ENCODE measurements at places on chromosomes 13 and 19.
A peak's percentile ranks its signal among the peaks of the same experiment; 100 is the strongest.

GRCh38 chr19:40798683-40799557 lies at the start of gene EGLN2:
EGLN2 (plus strand) TSS chr19:40799191; CDS start chr19:40800573, 1,382 bp downstream.
- peak; percentile 99 for DNase-seq

DNA sequence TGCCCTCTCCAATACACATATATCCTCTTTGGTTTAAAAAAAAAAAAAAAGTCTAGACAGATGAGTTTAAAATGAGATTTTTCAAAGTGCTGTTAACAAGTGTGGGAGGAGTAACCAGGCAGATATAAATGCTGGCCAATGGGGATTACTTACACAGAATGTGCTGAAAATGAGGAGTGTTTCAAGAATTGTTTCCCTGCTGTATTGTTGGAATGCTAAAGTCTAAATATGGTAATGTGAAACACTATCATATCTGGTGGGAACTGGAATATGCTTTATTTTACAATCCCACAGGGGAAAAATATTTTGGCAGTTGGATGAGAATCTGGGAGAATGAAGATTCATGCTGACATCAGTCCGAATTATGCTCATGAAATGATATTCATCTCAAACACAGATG lies 250.7 kb downstream of the DCT start:
- DNase-seq = no peak

GRCh38 chr13:36673352-36673751 lies 468 bp upstream of the SERTM1 start:
- DNase-seq = no peak

DNA sequence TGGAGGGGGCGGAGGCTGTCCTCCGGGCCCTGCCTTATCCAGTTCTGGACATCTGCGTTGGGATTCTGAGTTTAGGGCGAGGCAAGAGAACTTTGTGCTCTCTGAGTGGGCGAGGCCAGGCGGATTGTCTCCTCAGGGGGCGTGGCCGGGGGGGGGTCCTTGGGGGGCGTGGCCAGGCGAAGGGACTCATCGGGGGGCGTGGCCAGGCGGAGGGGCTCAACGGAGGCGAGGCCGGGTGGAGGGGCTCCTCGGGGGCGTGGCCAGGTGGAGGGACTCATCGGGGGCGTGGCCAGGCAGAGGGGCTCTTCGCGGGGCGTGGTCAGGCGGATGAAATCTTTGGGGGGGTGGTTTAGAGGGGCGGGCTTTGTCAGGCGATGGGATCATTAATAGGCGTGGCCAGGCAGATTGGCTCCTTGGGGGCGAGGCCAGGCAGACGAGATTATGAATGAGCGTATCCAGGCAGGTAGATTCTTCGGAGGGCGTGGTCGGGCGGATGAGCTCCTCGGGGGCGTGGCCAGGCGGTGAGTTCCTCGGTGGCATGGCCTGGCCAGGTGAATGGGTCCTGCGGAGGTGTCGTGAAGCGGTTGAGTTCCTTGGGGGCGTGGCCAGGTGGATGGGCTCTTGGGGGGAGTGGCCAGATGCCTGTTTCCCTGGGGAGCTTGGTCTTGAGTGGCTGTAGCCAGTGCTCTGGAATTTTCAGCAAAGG lies 10.3 kb upstream of the CACNG7 start:
- DNase-seq = no peak

GRCh38 chr13:91778123-91778522 lies 379.7 kb downstream of the GPC5 start:
- no peak for DNase-seq

DNA sequence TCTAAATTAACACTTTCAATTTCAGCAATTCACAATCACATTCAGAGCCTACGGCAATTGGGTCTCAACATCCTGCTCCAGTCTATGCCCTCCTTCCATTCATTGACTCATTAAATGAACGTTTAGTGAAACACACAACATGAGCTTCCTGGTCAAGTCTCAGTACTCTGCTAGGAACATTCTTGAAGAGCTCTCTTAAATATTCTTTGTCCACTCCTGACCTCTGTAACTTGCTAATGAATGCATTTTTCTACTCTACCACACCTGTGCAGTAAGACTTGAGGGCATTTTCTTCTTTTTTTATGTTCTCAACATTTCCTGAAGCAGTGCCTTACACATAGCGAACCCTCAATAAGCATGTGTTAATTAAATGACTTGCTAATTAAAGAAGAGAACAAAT lies 168.6 kb downstream of the OXGR1 start:
- DNase-seq = no peak

Measured in CMK (cell line).